WTC11 (cell line): ENCODE measurements at places on chromosomes 6 and 20. TPM values are rescaled to one million over a fixed set of nuclear protein-coding genes. Genes with fewer than 3 reads are reported as not detected.

Gene JAG1
- 38.3 to 45.2 TPM (median 41.6 TPM) in 3 replicates for total RNA-seq

Gene TSHZ2
- total RNA-seq = 0.20 to 0.60 TPM (median 0.23 TPM) in 3 replicates

Gene BPIFB2
- total RNA-seq = 0.09 TPM in 3 replicates

Gene BNIP5
- 0.05 TPM in 1 of 3 replicates, not detected in the others for total RNA-seq

Gene ZFP64
- 26.1 to 32.4 TPM (median 29.4 TPM) in 3 replicates for total RNA-seq

Gene WDR46
- total RNA-seq = 72.0 to 94.5 TPM (median 72.4 TPM) in 3 replicates

Gene TMC2
- not detected in 3 replicates for total RNA-seq

Gene C4B
- 3.7 to 5.1 TPM (median 5.0 TPM) in 3 replicates for total RNA-seq

Gene SYCP2
- 0.31 to 0.69 TPM (median 0.55 TPM) in 3 replicates for total RNA-seq

Gene SFTA2
- 0.66 to 0.80 TPM in 2 of 3 replicates, not detected in the other for total RNA-seq

Gene GSS
- 40.7 to 47.3 TPM (median 46.7 TPM) in 3 replicates for total RNA-seq

Gene TAGAP
- total RNA-seq = 0.22 to 0.27 TPM (median 0.27 TPM) in 3 replicates

Gene POPDC3
- 1.7 to 2.8 TPM (median 2.7 TPM) in 3 replicates for total RNA-seq

Gene KCNK16
- not detected in 3 replicates for total RNA-seq

Gene FAM209B
- total RNA-seq = 0.64 to 1.7 TPM (median 0.68 TPM) in 3 replicates

DNA sequence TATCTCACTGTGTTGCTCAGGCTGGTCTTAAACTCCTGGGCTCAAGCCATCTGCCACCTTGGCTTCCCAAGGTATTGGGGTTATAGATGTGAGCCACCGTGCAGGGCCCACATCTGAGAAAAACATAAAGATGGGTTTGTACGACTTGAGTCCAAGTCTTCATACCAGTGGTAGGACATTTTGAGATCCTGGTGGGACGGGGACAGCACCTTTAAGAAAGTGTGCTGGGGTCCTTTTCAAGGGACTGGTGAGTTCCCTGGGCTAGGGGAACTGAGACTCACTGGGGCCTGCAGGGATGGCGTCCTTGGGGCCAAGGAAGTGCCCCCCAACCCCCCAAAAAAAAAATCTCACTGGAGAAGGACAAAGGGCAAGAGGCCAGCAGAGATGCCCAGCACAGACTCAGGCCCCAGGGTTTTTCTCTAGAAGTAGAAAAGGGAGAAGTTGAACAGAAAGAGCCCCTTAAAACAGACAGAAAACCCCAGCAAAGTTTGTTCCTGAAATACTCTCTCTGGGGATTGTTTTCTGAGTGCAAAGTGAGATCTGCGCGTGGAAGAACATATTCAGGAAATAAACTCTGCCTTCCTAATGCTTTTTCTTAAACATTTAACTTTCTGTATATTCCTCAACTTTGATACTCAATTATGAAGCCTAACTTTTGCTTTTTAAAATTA, 10.7 kb downstream of the OSBPL2 start:
- no peak for DNase-seq

- no peak for DNase-seq
Measured at GRCh38 chr6:107435798-107436197, 23.6 kb downstream of the PDSS2 start.

GRCh38 chr6:104750449-104750848, 109.3 kb downstream of the HACE1 start:
- no peak for DNase-seq

GRCh38 chr6:139521338-139521737, 146.9 kb upstream of the CITED2 start:
- DNase-seq = no peak

DNA sequence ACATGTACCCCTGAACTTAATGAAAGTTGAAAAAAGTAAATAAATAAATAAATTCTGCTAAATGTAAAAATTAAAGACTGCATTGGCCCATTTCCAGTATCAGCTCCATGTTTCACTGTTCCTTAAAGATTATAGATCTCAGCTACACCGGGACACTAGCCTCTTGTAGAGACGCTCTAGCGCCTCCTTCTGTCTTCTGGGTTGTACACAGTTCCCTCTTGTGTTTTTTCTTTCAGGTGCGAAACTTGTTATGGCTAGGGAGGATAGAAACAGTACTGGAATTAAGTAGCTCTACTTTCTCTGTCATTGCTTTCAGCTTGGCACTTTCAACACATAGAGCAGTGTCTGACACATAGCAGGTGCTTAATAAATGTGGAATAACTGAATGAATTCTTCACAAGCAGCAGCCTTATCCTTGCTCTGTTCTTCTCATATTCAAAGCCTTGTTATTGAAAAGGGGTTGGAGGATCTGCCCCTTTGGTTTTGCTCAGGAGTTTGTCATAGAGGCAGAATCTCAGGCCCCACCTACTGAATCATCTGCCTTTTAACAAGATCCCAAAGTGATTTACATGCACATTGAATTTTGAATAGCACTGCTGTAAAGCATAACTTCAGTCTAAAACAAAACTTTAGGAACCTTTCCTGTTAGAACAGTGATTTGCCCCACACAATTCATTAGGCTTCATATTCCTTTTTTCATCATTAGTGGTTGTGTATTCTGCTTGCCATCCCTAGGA, 92.3 kb downstream of the FIG4 start:
- peak; percentile 51 for DNase-seq

- DNase-seq = peak; percentile 5
Measured at GRCh38 chr20:58713801-58714339, 21.3 kb downstream of the NPEPL1 start.

- DNase-seq = no peak
Measured at GRCh38 chr6:39388606-39389483, 66.3 kb upstream of the KCNK16 start.

GRCh38 chr20:35856866-35857265, 85.1 kb downstream of the PHF20 start:
- DNase-seq = no peak

GRCh38 chr6:73640179-73640750, 13.5 kb downstream of the SLC17A5 start:
- DNase-seq = no peak

- no peak for DNase-seq
Measured at GRCh38 chr6:116106146-116106545, 5.5 kb downstream of the NT5DC1 start.

DNA sequence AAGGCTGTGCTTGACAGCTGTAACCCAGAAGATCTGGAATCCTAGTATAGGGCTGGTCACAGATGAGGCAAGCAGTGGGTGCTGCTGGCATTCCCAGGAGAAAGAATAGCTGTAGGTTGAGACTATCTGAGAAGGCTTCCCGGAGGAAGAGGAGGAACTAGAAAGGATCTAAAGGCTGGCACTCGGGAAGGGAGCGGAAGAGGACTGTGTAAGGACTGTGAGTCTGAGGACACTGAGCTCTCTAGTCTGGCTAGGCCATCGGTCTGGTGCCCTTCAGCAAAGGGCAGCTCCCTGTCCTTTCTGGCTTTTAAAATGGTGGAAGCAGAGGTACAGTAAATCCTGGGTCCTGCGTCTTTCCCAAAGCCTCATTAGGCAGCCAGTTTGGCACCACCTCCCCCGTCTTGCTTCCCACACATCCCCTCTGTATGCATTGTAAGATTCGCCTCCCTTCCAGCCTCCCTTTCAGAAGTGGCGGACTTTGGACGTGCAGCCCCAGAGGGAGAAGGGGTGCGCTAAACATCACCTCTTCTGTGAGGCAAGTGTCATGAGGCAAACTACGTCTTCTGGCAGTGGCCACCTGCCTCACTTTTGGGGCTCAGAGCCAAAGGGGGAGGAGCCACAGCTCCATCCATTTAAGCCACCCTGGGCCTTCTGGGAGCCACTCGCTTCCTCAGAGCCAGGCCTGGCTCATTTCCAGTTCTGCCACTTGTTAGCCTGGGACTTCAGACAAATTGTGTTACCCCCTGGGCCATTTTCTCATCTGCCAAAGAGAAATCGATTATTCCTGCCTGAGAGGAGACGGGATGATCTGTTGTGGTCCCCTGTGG, 8.6 kb downstream of the SNPH start:
- no peak for DNase-seq

- DNase-seq = no peak
Measured at GRCh38 chr6:90583179-90583835, 3.6 kb downstream of the MAP3K7 start.

DNA sequence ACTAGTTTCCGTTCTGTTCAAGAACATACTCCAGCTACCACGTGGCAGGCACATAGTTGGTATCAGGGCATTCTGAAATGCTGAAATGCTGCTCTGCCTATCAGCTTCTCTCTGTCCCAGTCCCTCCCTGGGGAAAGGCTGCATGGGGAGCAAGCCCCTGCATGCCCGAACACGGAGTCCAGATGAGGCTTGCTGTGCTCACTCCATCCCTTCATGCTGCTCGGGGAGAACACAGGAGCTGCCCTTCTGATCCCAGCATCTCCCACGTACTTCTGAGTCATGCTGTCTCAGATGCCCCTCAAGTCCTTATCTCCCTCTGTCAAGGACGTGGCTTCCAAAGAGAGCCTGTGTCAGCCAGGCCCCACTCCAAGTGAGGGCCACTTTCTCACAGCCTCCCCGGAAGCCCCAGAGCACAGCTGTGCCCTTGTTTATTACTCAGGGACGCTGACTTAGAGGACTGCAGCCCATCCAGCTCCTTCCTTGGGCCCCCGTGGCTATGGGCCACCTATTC, 29.4 kb downstream of the THBS2 start:
- DNase-seq = no peak

DNA sequence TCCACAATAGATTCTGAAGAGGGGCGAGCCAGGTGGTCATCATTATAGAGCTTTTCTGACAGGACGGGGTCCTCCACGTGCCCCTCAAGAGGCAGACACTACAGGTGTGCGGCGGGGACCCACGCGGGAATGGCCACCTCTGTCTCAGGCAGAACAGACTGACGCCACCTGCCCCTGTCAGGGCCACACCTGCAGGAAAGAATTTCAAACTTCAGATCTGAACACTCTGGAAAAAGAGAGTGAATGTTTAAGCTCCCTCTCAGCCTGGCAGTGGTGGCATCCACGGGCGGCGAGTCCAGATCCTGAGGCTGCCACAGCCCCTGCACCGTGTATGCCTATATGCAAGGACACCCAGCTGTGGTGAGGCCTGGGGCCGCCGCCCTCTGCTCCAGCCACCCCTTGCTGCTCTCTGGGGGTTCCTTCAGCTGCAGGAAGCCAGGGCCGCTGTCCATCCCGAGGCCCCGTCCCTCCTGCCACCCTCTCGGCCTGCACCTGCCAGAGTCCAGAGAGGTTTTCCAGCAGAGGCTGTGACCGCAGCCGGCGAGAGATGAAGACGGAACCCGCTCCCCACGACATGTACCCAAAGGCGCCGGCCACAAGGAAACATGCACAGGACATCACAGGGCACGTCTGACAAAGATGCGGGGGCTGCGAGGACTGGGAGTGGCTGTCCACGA, 234.9 kb downstream of the ERMARD start:
- DNase-seq = no peak

DNA sequence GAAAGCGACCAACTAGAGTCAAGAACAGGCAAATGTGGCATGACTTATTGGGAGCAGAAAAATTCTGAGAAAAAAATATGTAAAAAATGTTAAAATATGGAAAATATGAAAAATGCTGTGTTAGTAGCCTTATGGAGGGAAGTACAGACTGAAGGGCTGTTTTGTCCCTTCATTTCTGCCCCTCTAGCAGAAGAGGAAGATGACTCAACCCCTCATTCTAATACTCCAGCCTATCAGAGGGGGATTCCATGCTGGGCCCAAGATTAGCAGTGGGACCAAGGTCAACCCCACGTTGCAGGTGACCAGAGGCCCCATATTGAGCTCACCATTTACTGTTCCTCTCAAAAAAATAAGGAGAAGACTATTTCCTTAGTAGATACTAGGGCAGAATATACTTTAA, 8.4 kb downstream of the MUC21 start:
- no peak for DNase-seq

DNA sequence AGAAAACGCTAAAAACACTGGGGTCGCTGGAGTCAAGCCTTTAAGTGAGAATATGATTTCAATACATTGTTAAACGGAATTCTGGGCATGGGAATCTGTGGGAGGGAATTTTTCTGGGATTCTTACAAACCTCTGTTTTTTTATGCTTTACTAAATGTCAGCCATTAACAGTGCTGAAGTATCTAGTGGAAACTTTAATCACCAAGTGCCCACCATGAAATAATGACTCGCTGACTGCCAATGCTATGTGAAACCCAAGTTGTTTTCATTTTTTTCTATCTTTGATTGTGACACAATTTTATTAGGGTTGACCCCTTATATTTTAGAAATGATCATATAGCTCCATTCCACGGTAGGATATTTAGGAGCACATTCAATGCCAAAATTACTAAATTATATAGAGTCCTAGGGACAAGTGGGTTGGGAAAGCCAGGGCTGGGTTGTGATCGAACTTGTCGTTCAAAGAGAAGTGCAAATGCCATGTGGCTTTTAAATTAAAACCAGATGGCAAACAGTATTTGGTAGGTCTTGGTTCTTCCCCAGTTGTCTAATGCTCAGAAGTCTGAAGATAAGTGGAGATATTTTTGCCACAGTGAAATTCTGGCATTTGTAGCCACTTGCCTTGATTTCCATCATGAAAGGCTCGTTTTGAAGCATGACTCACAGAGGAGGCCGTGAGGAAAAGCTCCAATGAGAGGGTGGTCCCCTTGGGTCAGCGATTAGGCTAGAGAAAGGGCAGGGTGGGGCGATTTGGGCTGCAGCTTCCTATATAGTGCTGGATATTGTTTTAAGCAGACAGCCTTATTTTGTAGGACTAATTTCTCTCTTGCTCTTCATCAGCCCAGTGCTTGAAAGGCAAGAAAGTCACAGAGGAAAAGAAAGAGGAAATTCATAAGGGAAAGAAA, 254.4 kb upstream of the JAG1 start:
- no peak for DNase-seq

DNA sequence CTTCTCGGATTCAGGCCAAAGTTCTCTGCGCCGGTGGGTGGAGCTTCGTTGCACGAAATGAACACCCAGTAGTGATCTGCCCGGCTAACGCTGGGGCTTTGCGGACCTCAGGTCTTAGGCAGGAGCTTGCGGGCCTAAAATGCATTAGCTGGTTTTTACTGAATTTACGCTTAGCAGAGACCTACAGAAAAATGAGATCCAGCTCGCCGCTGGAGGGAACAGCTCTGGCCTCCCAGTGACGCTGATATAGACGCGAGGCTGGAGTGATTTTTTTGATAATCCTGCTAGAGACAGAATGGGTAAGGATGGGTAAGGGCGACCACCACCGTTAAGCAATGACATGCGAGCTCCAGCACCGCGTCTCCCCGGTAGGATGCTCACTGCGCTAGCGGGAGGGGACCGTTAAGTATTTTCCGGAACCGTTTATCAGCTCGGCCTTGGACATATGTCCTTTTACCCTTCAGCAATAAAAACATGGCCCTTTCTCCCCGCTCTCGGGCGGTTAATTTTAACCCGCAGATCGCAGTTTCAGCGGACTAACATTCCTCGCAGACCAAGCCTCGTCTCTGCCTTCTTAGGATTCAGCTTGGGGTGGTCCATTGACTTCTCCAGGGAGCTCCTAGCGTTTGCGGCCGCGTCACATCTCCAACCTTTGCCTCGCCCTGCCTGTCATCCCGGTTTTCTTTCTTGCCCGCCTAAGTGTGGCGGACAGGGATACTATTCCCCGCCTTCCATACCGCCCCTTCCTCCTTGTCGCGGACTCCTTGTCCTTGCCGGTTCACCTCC, 109.3 kb downstream of the GPX5 start:
- DNase-seq = peak; percentile 70

DNA sequence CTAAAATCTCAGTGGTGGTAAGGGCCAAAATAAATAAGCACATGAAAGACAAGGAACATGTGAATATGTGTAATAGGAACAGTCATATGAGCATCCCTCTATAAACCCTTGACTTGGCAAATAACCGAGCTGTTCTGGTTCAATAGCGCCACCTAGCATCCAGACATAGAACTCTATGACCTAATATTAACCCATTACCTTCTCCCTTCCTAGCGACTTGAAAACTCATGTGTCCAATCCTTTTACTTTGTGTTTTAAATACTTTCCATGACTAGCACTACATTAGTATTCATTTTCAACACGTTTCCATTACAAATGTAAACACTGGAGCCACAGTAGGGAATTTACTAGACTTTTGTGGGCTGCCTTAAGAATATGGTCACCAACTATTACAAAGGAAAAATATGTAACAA, 279.7 kb downstream of the UST start:
- peak; percentile 44 for DNase-seq
